ENCODE measurements at places on chromosomes 7 and 10.

- DNase-seq = no peak
Measured at GRCh38 chr7:83339907-83340306, 177.2 kb upstream of the PCLO start.

GRCh38 chr7:24948739-24949138, 31.2 kb downstream of the OSBPL3 start:
- no peak for DNase-seq

DNA sequence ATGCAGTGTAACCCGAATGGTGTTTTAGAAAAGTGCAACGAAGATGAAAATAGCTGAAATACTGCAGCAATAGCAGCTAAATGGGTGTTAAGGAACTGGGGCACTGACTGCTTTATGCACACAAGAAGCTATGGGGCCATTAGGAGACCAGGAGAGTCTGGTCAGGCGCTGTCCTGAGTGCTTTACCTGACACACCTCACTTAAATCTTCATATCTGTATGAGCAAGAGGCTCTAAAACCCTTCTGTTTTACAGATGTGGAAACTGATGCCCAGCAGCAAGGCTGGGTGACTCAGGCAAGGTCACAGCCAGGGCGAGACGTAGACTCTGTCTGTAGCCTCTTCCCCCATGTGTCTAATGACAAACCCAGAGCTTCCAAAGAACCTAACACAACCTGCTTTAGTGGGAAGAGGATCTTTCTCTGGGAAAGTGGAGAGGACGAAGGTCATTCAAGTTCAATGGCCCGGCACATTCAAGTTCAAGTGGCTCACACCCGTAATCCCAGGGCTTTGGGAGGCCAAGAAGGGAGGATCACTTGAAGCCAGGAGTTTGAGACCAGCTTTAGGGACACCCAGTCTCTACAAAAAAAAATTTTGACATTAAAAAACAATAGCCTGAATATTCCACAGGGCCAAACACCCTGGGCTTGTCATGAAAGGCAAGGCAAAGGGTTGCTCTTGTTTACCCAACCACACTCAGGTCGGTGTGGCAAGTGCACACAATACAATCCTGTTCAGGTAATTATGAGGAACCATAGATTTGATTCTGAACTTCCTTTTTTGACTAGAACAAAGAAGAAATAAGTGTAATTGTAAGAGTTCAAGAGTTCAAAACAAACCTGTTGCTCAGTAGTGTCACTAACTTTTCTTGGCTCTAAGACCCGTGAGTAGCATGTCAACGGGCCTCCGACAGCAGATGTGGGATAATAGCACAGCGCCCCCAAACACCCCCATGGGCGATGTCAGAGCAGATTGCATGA, 53.7 kb upstream of the KLF6 start:
- no peak for DNase-seq

DNA sequence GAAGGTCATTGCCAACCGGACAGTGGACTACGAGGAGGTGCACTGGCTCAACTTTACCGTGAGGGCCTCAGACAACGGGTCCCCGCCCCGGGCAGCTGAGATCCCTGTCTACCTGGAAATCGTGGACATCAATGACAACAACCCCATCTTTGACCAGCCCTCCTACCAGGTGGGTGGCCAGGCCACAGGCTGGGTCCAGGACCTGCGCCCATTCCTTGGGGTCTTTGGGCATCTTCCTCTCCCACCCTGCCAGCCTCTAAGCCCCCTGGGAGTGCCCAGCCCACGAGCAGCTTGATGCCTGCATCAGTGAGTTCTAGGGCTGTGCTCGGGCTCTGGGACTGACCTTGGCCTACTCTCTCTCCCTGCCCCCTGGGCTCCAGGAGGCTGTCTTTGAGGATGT, 25.8 kb upstream of the VSIR start:
- DNase-seq = no peak

Data from glutamatergic neuron (in vitro differentiated cells).